ENCODE measurements at places on chromosomes 7 and 10.
A peak's percentile ranks its signal among the peaks of the same experiment; 100 is the strongest.

GRCh38 chr10:30185916-30186315 is 126.5 kb upstream of the JCAD start:
- DNase-seq: no peak

DNA sequence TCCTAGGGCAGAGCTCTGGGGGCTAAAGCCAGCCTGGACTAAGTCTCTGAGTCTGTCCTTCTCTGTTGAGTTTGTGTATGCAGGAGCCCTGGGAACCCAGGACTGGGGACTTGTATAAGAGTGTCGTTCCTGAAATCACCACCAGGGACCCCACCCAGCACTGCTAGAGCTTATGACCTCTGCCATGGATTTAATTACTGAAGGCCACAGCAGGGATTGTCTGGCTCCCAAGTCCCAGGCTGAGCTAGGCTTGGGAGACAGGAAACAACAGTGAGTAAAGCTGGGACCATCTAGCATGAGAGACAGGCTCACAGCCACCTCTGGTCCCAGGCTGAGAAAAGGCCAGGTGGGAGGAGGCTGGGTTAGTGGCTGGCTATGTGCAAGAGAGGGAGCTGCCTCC is 1.4 kb upstream of the TSPAN15 start:
- peak; percentile 80 for DNase-seq

DNA sequence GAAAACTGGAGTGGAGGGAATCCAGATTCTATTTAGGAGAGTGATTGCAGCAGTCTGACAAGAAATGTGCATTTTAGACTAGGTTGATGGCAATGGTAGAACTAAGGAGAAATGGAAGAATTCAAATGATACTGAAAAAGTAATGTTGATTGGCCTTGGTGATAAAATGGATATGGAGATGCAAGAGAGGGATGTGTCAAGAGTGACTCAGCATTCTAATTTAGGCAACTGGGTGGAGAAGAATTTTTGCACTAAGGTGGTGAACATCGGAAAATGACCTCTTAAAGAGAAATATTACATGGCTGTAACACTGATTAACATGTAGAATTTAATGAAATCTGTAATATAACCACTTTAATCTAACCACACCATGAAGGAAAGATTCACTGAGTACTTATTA is 806.5 kb downstream of the PHTF2 start:
- no peak for DNase-seq

DNA sequence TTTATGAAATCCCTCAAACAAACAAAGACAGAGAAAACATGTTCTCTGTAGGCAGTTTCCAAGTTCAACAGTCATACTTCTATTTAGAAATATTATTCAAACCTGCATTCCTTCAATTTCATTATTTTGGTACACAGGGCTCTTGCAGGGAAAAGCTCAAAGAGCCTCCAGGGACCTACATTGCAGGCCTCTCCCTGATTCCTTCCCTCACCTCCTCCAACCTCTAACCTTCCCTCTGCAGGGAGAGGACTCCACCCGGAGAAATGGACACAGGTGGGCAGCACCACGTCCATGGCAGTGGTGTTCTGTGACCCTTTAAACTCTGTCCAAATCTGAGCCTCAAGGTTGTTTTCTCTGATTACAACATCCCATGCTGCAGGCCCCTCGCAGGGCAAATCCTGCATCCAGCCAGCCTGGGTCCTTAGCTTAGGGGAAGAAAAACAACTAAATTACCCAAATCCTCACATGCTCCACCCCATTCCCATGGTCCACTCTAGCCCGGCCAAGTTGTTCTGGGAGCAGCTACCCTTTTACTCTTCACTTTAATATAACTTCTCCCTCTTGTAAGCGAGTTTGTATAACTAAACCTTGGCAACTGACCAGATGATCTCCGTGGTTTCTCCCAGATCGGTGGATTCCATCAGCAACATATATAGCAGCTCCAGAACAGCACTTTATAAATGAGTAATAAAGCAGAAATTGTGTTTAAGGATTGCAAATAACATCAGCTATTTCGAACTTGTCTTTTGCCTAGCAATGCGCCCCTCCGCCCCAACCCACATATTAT is 129.8 kb downstream of the CUBN start:
- DNase-seq: no peak

GRCh38 chr10:90988802-90989201 is 67.9 kb upstream of the ANKRD1 start:
- DNase-seq: no peak

- DNase-seq: peak; percentile 5
Measured at GRCh38 chr7:116653204-116653603, 18.8 kb upstream of the MET start.
